Activated T-cell treated with anti-CD3 and anti-CD28 coated beads for 1 hour (primary cell): ENCODE measurements at places on chromosomes 4 and X.

- no peak for DNase-seq
Observed at GRCh38 chr4:94690851-94691254, 66.9 kb upstream of the BMPR1B start.

DNA sequence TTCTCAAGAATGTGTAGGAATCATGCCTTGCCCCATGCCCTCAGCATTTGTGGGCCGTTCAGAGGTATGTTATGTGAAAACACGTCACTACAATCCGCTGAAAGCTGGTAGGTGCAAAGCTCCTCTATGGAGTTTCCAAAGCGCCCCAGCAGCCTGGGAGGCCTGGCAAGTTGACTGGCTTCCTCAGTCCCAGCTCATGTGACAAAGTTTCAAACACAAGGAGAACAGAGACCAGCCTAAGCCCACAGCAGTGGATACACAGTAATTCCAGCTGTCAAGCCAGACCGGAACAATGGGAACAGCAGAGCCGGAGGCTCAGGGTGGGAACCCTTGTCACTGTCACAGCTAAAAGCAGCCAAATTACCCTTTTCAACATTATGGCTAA is 33.5 kb downstream of the NAT8L start:
- DNase-seq: no peak

- DNase-seq: no peak
Observed at GRCh38 chr4:78706302-78706701, 69.8 kb upstream of the BMP2K start.

DNA sequence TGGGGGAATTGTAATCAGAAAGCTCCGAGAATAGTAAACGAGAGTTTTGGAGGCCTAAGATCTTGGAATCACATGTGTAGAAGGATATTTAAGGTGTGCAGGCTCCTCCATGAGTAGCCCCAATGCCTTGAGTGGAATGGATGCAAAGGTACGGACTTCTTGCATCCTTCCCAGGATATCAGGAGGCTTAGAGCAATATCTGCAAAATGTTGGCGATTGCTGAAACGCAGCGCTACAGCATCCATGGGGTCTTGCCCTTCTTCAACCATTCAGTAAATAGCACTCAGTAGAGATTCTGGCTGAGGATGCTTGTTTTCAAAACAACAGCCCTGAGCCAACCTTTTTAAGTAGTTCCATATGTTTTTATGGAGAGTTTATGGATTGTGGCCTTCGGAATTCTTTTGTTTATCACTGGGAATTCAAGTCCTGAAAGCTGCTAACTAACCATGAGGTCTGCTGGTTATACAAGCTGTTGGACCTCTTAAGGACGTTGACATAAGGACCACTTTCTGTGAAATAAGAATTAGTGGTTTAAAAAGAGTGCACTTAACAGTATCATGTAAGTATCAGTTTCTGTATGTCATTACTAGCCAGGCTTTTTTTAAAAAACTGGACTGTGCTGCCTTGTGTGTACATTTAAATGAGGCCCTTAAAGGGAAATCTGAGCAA is 228.8 kb upstream of the PGRMC2 start:
- DNase-seq: no peak

DNA sequence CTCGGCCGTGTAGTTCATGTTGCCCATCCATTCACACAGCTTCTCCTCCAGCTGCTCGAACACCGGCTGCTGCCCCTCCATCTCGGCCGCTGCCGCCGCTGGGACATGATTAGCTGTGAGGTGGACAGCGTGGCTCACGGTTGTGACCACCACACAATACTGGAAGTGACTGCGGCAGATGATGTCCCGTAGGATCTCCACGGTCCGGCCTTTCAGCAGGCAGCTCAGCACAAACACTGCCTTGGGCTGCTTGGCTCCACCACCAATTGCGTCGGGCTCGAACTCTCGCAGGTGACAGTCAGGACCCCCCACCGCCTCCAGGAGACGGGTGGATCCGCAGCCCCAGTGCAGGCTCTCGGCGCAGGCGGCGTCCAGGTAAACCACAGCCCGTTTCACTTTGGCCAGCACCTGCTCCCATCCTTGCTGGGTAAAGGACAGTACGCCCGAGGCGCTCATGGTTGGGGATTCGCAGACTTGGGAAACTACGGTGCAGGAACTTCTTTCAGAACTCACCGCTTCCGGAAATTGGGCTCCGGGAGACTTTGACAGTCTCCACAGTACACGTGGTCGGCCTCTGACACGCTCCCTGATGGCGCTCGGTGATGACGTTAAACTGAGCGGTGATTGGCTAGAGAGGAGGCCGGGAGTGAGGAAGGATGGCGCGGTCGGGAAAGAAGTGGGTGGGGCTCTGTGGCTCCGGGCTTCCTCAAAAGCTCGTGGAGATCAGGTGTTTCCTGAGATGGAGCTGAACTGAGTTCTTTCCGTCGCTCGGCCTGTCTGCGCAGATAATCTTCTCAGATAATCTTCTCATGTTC is at the start of gene SCFD2:
SCFD2 (minus strand) TSS at position 576 of the 815 bp plus-strand sequence.
- peak; percentile 91 for DNase-seq

- DNase-seq: no peak
Observed at GRCh38 chr4:186497043-186497442, 58.3 kb downstream of the MTNR1A start.

- DNase-seq: no peak
Observed at GRCh38 chr4:1406394-1406980, at the start of gene NKX1-1. NKX1-1 (minus strand) TSS chr4:1406442; CDS start chr4:1406442, 0 bp downstream.

- DNase-seq: no peak
Observed at GRCh38 chr4:1234811-1235292, 14.1 kb downstream of the CTBP1 start.

- no peak for DNase-seq
Observed at GRCh38 chrX:137424679-137425078, 141.2 kb upstream of the ZIC3 start.

- no peak for DNase-seq
Observed at GRCh38 chr4:74304095-74304625, 4.1 kb upstream of the EPGN start.
